ENCODE measurements at places on chromosomes 12 and 14. TPM values are rescaled to one million over a fixed set of nuclear protein-coding genes. Genes with fewer than 3 reads are reported as not detected.

Gene LPAR5
- total RNA-seq, result 4.1 TPM

Gene CYP46A1
- total RNA-seq, result 0.09 TPM

Gene PLEKHD1
- not detected for total RNA-seq

Gene RNASE3
- total RNA-seq, result not detected

Gene DCN
- total RNA-seq, result not detected

Gene CISTR
- total RNA-seq, result not detected

Gene AICDA
- not detected for total RNA-seq

Gene BCL2L14
- 3.2 TPM for total RNA-seq

DNA sequence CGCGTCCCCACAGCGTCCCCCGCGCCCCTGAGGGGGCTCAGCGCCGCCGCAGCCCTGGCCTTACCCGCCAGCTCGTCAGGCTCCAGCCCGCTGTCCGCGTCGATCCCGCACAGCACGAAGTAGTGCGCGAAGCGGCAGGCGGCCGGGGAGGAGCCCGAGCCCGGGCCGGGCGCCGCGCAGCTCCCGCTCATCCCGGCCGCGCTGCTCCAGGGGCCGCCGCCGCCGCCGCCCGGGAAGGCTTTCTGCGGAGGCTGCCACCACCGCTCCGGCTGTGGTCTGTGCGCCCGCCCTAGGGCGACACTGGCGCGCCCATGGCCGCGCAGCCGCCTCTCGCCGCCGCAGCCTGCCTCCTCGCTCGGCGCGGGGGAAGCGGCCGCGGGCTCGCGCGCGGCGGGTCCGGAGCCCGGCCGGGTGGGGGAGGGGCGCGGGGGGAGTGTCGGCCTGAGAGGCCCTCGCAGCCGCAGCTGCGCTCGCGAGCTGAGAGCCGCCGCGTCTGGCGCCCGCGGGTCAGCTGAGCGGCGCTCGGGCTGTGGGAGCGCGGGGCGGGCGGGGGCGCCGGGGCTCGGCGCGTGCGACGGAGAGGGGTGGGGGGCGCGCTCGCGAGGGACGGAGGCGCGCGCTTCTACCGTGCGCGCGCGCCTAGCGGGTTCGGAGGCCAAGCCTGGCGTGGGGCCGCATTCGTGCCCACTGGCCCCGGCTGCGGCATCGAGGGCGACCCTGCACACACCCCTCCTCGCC is at the start of gene DENND5B:
Gene DENND5B (minus strand): TSS at position 495 of the 738 bp plus-strand sequence. CDS start 304 bp downstream, at position 191.
- peaks cover 2% of the 10 kb centered on the region for H3K36me3 ChIP-seq
- H3K4me1 ChIP-seq, result peaks cover 7% of the 10 kb centered on the region
- H3K27me3 ChIP-seq, result peaks cover 58% of the 10 kb centered on the region
- no peak within 1 kb of the TSS for H3K27ac ChIP-seq
- peak within 1 kb of the TSS; percentile 73 for H3K4me3 ChIP-seq

DNA sequence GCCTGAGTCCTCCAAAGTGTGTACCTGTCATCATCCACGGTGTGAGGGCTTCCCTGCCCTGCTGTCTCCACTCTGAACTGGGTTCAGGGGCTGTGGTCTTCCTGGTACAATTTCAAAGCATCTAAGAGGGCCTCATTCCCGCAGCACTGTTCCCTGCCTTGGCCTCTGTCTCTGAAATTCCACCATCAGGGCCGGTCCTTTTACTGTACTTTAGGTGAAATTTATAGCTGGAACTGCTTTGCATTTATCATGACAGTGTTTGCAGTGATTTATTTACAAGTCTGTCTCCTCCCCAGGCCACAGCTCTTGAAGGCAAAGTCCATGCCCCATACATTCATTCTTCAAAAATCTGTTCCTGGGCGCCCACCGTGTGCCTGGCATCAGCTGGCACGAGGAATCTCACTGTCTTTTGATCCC is 36.9 kb upstream of the NCOR2 start:
- H3K27me3 ChIP-seq, result peaks cover 38% of the 10 kb centered on the region
- H3K27ac ChIP-seq, result no peak overlapping the region
- H3K4me1 ChIP-seq, result peaks cover 23% of the 10 kb centered on the region
- H3K36me3 ChIP-seq, result no peaks in the 10 kb centered on the region

- H3K4me3 ChIP-seq, result no peak overlapping the region
- no peaks in the 10 kb centered on the region for H3K27me3 ChIP-seq
- no peak for DNase-seq
- no peaks in the 10 kb centered on the region for H3K4me1 ChIP-seq
- H3K36me3 ChIP-seq, result no peaks in the 10 kb centered on the region
Observed at GRCh38 chr12:78622529-78623195, 241.9 kb upstream of the SYT1 start.

- peak overlapping the region; percentile 80 for H3K27ac ChIP-seq
- peaks cover 23% of the 10 kb centered on the region for H3K4me1 ChIP-seq
- peak overlapping the region; percentile 89 for H3K4me3 ChIP-seq
- DNase-seq, result no peak
- peaks cover 5% of the 10 kb centered on the region for H3K36me3 ChIP-seq
Observed at GRCh38 chr14:32075672-32076277, 1.3 kb upstream of the ARHGAP5 start.

DNA sequence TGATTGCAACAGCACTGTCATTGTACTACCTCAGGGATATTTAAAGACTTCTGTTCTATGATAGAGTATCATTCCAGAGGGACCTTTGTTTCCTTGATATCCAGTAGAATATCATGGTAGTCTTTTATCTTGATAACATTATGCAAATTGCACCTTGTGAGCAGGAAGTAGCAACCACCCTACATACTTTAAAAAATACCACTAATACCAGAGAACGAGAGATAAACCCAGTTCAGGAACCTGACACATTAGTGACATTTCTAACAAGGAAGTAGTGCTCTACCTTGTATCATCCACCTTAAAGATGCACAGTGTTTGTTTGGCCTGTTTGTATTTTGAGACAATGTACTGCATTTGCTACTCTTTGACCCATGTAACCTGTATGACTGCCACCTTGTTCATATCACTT is 8.8 kb upstream of the MAP4K5 start:
- no peaks in the 10 kb centered on the region for H3K27me3 ChIP-seq
- H3K27ac ChIP-seq, result no peak overlapping the region
- H3K4me1 ChIP-seq, result peaks cover 8% of the 10 kb centered on the region
- H3K36me3 ChIP-seq, result no peaks in the 10 kb centered on the region
- DNase-seq, result no peak

DNA sequence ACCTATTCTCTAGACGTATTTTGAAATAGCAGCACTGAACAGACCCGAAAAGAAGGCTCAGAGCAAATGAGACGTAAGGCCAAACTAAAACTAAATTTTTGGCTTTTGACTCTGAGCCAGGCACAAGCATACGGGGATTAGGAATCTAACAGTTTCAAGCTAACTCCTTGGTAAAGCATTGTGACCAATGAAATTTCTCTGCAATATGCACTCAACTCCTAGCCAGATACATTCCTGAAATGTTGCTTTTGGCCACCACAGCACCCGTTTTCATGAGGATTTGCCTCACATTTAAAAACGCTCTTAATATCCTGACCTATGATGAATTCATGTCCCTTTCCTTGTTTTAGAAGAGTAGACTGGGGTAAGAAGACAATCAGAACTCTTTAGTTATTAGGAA is 53.1 kb upstream of the NPFF start:
- H3K4me1 ChIP-seq, result peaks cover 55% of the 10 kb centered on the region
- H3K27me3 ChIP-seq, result no peaks in the 10 kb centered on the region
- no peak overlapping the region for H3K4me3 ChIP-seq
- no peak for DNase-seq
- H3K36me3 ChIP-seq, result peaks cover 4% of the 10 kb centered on the region

- no peaks in the 10 kb centered on the region for H3K27me3 ChIP-seq
- DNase-seq, result no peak
- H3K27ac ChIP-seq, result no peak overlapping the region
- H3K4me3 ChIP-seq, result no peak overlapping the region
- H3K36me3 ChIP-seq, result no peaks in the 10 kb centered on the region
- no peaks in the 10 kb centered on the region for H3K4me1 ChIP-seq
Observed at GRCh38 chr12:82740129-82741000, 53.7 kb downstream of the TMTC2 start.

- peaks cover 9% of the 10 kb centered on the region for H3K4me1 ChIP-seq
- H3K4me3 ChIP-seq, result peak overlapping the region; percentile 32
- no peak for DNase-seq
- H3K27ac ChIP-seq, result peak overlapping the region; percentile 72
- no peaks in the 10 kb centered on the region for H3K27me3 ChIP-seq
Observed at GRCh38 chr12:65232476-65233077, 45.9 kb upstream of the MSRB3 start.

DNA sequence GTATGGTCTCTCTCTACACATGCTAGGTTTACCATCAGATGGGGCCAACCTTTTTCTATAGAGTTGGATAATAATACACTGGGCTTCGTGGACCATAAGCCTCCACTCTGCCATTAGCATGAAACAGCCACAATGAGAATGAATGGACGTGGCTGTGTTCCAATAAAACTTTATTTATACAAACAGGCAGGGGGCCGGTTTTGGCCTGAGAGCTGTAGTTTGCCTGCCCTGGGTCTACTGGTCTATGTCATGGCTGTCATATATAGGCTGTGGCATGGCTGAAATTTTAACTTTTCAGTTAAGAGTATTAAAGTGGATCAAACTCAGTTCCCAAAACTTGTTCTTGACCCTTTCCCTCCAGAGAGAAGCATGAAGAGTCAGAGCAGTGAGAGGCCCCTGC is 120.3 kb upstream of the MYL2 start:
- H3K4me1 ChIP-seq, result peaks cover 8% of the 10 kb centered on the region
- H3K27me3 ChIP-seq, result peaks cover 34% of the 10 kb centered on the region
- no peaks in the 10 kb centered on the region for H3K36me3 ChIP-seq
- no peak overlapping the region for H3K27ac ChIP-seq
- H3K4me3 ChIP-seq, result no peak overlapping the region
- no peak for DNase-seq

- no peaks in the 10 kb centered on the region for H3K36me3 ChIP-seq
- DNase-seq, result no peak
- no peaks in the 10 kb centered on the region for H3K4me1 ChIP-seq
- no peak overlapping the region for H3K27ac ChIP-seq
- no peak overlapping the region for H3K4me3 ChIP-seq
Observed at GRCh38 chr12:30026621-30027234, 243.0 kb upstream of the TMTC1 start.

- H3K4me1 ChIP-seq, result no peaks in the 10 kb centered on the region
- no peaks in the 10 kb centered on the region for H3K27me3 ChIP-seq
- peaks cover 58% of the 10 kb centered on the region for H3K36me3 ChIP-seq
- H3K4me3 ChIP-seq, result no peak overlapping the region
Observed at GRCh38 chr12:112488257-112488876, 69.6 kb downstream of the PTPN11 start.

GRCh38 chr14:102320033-102320660 is 601 bp downstream of the ZNF839 start:
- peak; percentile 38 for DNase-seq
- H3K4me3 ChIP-seq, result peak overlapping the region; percentile 92
- peak overlapping the region; percentile 93 for H3K27ac ChIP-seq
- H3K27me3 ChIP-seq, result no peaks in the 10 kb centered on the region
- no peaks in the 10 kb centered on the region for H3K36me3 ChIP-seq

- H3K4me1 ChIP-seq, result no peaks in the 10 kb centered on the region
- H3K36me3 ChIP-seq, result peaks cover 6% of the 10 kb centered on the region
- no peak overlapping the region for H3K27ac ChIP-seq
Observed at GRCh38 chr12:93153321-93153720, 224.2 kb upstream of the EEA1 start.

DNA sequence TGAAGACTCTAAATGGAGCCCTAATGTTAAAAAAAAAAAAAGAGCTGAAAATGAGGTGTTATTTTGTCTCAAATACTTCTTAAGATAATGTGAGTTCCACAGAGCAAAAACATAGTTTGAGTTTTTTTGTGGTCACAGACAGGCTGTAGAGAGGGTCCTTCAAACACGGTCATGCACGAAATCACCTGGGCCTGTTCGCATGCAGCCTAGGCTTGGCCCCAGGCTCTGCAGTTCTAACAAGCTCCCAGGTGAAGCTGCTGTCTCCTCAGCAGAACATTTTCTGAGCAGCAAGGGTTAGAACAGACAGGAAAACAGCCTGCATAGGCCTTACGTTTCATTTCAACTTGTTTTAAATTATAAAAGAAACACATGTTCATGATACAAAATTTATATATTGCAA is 65.4 kb upstream of the TBPL2 start:
- H3K36me3 ChIP-seq, result no peaks in the 10 kb centered on the region
- H3K4me3 ChIP-seq, result no peak overlapping the region
- H3K27me3 ChIP-seq, result peaks cover 2% of the 10 kb centered on the region
- H3K27ac ChIP-seq, result no peak overlapping the region

DNA sequence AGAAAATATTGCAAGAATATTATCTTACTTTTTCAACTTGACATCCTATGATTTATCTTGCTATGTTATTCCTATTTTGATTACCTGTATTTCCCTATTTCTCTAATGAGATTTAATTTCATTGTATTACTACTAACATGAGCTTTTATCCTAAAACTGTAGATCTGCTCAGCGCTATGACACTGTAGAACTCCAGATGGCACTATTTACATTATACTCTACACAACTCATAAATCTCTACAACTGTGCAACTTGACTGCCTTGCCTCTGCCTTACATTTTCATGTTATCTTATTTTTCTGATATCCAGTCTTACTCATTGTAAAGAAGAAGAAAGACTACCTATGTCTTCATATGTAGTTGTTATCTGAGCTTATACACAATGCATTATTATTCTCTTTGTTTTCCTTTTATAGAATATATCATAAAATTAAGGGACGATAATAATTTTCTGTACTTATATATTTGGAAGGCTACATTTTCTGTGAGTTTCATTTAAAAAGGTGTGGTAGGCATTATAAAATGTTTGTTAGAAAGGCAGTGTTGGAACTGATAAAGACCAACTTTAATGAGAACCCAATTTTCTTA is 24.1 kb downstream of the NUP37 start:
- peaks cover 16% of the 10 kb centered on the region for H3K36me3 ChIP-seq
- H3K4me3 ChIP-seq, result no peak overlapping the region
- DNase-seq, result no peak
- no peaks in the 10 kb centered on the region for H3K4me1 ChIP-seq
- no peaks in the 10 kb centered on the region for H3K27me3 ChIP-seq

GRCh38 chr12:64824500-64825142 is at the start of gene TBC1D30:
TBC1D30 (plus strand) TSS chr12:64824647; CDS start chr12:64824880, 233 bp downstream.
- H3K4me3 ChIP-seq, result peak within 1 kb of the TSS; percentile 91
- DNase-seq, result peak; percentile 6
- H3K27ac ChIP-seq, result no peak within 1 kb of the TSS
- peaks cover 21% of the 10 kb centered on the region for H3K4me1 ChIP-seq

DNA sequence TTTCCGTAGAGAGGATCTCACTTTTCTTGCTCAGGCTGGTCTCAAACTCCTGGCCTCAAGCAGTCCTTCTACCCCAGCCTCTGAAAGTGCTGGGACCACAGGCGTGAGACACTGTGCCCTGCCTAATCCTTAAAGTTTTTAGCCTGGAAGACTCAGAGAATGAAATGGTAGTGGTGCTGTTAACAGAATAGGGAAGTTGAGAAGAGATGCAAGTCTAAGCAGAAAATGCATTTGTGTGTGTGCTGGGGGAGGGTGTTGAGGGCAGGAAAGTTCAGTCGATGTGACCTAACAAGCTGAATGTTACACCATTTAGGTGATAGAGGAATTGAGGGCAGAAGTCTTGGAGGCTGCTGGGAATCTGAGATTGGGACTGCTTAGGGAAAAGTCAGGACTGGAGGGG is 6.9 kb upstream of the TUBA1A start:
- peaks cover 1% of the 10 kb centered on the region for H3K4me1 ChIP-seq
- DNase-seq, result no peak
- H3K27ac ChIP-seq, result no peak overlapping the region
- no peaks in the 10 kb centered on the region for H3K36me3 ChIP-seq
- H3K4me3 ChIP-seq, result no peak overlapping the region
- H3K27me3 ChIP-seq, result no peaks in the 10 kb centered on the region

- H3K4me3 ChIP-seq, result no peak overlapping the region
- H3K27me3 ChIP-seq, result no peaks in the 10 kb centered on the region
- H3K36me3 ChIP-seq, result no peaks in the 10 kb centered on the region
- H3K4me1 ChIP-seq, result peaks cover 9% of the 10 kb centered on the region
- no peak overlapping the region for H3K27ac ChIP-seq
Observed at GRCh38 chr12:49808686-49809380, 19.4 kb downstream of the NCKAP5L start.
